Hepatic stellate cell (primary cell): ENCODE measurements at places on chromosomes 1 and 21.
A peak's percentile ranks its signal among the peaks of the same experiment; 100 is the strongest.

DNA sequence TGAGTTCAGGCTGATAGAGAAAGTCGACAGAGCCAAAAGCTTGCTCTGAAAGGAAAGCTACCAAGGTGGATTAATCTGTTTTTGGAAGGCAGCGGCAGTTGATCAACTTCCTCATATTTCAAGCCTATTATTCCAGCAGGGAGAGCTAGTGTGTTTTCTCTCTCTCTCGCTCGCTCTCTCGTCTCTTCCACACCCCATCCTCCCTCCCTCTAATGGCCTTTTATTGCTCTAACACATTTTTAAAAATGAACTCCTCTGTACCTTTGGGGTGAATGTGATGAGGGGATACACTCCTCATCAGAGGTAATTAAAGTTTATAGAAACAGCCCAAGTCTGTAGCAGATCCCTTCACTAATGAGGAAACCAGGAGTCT, 126.4 kb downstream of the CLIC6 start:
- no peak for DNase-seq

DNA sequence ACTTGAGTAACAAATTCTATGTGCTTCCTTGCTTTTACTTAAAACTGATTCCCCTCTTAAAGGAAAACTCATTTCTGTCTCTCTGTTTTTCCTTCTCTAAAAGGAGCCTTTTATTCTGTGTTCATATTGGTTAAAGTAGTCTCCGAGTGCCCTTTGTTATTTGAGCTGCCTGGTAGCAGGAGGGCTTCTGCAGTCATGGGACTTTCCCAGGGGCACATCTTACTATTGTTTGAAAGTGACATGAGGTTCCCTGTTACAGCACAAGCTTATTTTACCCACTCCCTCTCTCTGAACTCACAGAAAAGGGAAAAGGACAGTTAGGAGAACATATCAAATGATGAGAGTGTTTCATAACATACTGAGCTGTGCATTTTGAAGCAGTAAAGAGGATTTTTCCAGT, 58.1 kb upstream of the ANGPTL1 start:
- no peak for DNase-seq

- DNase-seq: no peak
These were observed 7.2 kb downstream of the INAVA start for GRCh38 chr1:200901796-200902444.

- DNase-seq: no peak
These were observed 105.7 kb downstream of the SYF2 start for GRCh38 chr1:25126562-25126961.

DNA sequence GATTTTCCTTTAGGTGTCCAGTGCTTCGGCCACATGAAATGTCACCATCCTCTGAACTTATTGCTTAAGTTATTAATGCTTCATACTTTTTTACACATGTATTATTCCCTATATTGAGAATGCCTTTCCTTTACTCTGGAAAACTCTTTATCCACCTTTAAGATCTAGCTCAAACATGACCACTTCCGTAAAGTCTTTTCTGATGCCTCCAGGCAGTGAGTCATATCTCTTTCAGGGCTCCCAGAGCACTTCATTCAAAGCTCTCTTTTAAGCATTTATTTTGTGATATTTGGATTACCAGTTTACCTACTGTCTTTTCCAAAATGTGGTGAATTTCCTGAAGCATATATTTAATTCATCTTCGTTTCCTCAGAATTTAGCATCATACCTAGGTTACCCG, 178.9 kb downstream of the HS2ST1 start:
- DNase-seq: no peak

GRCh38 chr1:17764591-17764990, 9.5 kb downstream of the ACTL8 start:
- DNase-seq: no peak

DNA sequence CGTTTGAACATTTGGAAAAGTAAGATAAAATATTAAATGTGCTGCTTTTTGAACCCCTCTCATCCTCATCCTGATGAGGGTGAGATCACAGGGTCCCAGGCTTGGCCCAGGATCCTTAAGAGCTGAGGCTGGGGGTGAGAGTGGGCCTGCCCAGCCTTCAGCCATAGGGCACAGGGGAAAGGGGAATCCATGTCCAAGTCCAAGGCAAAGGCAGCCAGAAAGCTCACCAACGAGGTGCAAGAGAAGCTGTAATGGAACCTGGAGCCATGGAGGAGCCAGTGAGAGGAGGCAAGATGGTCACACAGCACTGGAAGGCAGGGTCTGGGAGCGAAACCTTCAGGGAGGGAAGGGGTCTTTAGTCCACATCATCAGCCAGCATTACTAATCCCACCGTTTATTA, 191.9 kb downstream of the RRAGC start:
- DNase-seq: no peak

- peak; percentile 3 for DNase-seq
These were observed 125.9 kb downstream of the HFM1 start for GRCh38 chr1:91278754-91279153.

DNA sequence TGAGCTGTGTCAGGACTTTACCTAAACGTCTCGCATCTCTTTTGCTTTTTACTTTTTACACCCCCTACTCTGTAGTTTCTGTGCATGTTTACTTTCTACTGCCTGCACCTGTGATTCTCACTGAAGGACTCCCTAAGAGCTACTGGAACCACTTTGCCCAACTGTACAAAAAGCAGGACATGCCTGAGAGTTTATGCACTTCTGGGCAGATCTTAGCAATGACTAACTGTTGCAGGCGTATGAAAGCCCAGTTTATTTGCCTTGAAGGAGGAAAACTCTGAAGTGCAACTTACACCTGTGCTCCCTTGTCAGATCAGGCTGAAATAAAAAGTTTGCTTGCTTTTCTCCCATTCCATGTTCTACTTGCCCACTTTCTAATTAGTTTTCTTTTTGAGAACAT, 467.0 kb upstream of the USP24 start:
- DNase-seq: no peak

DNA sequence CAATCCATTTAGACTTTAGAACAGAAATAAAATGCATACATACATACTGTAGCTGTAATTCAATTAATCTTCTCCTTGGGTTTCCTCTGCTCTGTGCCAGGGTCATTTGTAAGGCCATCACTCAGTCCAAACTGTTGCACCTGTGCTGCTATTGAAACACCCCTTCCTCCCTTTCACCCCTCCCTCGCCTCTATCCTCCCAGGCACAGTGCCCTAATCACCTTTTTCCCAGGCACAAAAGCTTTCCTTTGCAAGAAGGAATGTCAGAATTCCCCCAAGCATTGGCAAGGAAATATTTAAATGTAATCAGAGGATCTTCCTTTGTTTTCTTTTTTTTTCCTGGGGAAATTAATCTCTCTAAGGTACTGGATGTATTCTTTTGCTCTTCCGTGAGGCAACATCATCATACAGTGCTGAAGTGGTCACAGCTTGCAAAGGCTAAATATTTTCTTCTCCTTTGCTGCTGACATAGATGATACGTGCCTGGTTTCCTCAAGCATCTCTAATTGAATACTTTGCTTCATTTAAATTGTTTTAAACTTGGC, 339.3 kb upstream of the NR5A2 start:
- DNase-seq: no peak

DNA sequence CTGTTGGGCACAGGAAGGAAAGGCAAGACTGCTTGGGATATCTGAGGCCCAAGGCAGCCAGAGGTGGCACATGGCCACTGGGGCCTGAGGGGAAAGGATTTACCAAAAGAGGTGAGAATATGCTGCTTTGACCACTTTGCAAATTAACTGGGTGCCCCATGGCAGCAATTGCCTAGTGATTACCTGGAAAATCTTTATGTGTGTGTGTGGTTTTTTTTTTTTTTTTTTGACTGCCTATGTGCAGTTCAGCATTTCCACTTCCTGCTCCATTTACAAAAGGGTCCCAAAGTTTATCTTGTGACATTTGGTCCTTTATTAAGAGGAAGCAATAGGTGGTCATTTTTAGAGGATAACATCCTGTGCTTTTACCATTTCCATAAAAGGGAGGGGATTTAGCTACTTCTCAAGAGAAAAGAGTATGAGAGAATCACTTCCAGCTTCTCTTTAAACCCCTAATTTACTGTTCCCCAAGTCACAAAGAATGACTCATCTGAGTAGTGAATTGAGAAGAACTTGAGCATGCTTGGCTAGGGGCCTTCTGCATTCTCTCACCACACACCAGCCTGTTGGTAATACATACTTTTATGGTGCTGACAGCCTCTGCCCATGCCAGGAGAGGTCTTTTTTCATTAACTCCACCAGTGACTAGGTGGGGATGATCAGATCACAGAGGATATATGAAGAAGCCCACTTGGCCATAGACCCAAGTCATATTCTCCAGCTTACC, 52.1 kb downstream of the SYDE2 start:
- no peak for DNase-seq

- no peak for DNase-seq
These were observed 22.1 kb downstream of the PLEKHA6 start for GRCh38 chr1:204337583-204337982.

DNA sequence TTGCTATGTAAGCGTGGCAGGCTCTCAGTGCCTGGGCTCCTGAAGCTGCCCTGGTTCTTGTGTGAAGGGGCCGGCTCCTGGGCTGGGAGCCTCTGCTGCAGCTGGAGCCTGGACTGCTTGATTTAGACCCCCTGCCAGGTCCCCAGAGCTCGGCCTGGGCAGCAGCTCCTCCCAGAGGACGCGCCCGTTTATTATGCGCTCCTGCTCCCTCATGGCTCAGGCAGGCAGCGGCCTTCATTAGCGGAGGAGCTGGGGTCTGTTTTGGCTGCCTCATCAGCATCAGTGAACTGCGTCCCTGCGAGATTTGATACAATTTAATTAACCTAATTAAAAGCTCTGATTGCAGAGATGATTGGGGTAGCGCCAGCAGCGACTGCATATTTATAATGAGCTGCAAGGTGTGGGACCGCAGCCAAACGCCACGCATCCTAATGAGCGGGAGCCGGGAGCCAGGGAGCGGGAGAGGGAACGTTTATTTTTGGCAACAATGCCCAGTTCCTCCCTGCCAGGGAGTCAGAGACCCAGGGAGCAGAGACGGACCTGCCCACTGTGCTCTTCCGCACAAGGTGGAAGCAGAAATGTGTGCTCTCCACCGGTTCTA, 16.6 kb downstream of the UTP11 start:
- DNase-seq: no peak

DNA sequence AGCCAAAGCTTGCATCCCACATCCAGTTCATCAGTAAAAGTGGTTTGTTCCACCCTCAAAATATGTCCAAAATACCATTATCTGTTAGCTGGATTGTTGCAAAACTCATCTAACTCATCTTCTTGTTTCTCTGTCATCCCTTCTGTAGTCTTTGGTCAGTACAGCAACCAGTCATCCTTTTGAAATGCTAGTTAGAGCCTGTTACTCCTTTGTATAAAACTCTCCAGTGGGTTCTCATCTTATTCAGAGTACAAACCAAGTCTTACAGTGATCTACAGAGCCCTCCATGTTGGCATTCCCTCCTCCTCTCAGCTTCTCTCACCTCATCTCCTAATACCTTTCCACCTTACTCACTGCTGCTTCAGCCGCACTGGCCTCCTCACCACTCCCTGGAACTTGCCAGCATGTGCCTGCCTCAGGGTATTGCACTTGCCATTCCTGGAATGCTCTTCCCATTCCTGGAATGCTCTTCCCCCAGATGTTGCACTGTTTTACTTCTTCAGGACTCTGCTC, 70.6 kb downstream of the LAMC1 start:
- no peak for DNase-seq

GRCh38 chr1:245810789-245811337, 656.1 kb downstream of the KIF26B start:
- DNase-seq: no peak

- DNase-seq: no peak
These were observed 6.2 kb downstream of the CCDC17 start for GRCh38 chr1:45617618-45618017.

GRCh38 chr1:13812456-13813397, 112.7 kb downstream of the PRDM2 start:
- no peak for DNase-seq

DNA sequence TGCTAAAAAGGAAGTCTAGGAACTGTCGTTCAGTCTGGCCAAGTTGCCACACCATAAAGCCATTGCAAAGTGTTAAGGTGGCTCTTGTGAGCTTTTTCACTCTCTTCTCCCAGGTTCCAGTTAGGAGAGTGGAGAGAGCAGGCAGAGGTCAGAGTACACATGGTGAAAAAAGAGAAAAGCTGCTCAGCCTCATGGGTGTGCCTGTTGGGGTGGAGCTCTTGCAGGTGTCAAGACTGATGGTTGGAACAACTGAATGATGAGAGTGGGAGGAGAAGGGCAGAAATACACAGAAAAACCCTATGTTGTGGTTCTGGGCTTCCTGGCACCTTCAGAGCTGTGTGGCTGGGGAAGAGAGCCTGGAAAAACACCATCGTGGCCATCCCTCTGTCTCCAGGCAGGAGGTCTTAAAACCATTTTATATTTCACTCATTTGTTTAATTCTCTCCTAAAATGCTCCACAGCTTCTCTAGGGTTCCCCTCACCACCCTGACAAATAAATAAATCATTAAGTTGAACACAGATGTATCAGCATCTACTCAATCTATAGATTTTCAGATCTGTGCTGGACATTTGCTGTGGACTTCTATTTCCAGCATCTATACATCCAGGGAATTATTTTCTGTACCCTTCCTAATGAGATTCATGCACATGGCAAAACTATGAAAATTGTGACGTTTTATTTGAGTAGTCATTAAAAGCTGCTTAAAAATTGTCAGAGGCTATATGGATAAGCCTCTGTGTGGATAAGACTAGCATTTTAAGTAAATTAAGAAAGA, 17.5 kb downstream of the UBASH3A start:
- no peak for DNase-seq

DNA sequence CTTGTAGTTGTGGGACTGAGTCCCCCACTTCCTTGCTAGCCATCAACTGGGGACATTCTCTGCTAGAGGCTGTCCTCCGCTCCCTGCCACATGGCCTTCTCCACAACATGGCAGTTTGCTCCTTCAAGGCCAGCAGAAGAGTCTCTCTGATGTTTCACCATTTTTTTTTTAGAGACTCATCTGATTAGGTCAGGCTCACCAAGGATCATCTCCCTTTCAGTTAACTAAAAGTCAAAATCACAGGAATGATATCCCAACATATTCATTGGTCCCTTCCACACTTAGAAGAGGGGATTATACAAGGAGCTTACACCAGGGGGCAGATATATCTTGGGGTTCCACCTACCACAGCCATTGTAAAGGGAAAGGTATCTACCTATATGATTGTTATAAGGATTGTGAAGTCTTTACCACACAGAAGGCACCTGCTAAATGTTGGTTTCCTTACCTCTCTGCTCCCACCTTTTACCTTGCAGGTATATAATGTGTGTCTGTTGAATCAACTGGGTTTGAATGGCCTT, 23.3 kb downstream of the RIMKLA start:
- no peak for DNase-seq

DNA sequence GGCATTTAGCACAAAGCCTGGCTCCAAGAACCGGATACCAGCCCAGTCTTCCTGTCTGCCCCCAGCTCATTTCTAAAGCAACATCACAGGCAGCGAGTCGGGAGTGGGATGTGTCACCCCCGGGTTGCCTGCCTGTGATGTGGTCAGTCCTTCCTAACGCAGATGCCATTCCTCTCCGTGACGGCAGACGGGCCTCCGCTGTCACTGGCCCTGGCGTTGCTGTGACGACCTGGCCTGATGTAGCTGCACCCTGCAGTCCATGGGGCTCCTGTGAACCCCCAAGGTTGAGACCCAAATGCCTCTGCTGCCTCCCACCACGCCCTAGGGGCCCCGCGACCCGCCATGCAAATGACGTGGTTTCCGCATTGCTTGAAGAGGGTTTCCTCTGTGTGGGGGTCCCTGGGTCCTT, 12.3 kb downstream of the TNFRSF1B start:
- peak; percentile 94 for DNase-seq
